Mesenteric fat pad (tissue), 1 donor: ENCODE measurements at places on chromosomes 11 and 22. TPM values are rescaled to one million over a fixed set of nuclear protein-coding genes. Genes with fewer than 3 reads are reported as not detected.

The NAV2 gene
- total RNA-seq = 13.7 TPM

DNA sequence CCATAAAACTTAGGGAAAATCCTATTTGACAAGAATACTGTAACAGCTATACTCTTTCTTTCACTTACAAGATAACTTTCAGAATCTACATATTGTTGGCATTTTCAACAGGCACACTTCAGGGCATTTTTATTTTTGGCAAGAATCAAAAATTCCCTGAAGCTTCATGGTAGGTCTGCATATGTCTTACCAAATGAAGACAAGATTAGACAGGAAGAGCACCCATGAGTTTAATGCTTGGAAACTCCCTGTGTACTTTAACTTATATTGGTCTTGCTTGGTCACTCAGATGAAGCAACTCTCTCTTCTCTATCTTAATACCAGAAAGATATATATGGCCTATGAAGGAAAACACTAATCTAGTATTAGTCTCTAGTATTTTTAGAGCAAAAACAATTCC, 137.7 kb downstream of the ATG16L2 start:
- DNase-seq = no peak

- DNase-seq = no peak
Measured at GRCh38 chr22:35684270-35684700, 33.4 kb upstream of the APOL5 start.

DNA sequence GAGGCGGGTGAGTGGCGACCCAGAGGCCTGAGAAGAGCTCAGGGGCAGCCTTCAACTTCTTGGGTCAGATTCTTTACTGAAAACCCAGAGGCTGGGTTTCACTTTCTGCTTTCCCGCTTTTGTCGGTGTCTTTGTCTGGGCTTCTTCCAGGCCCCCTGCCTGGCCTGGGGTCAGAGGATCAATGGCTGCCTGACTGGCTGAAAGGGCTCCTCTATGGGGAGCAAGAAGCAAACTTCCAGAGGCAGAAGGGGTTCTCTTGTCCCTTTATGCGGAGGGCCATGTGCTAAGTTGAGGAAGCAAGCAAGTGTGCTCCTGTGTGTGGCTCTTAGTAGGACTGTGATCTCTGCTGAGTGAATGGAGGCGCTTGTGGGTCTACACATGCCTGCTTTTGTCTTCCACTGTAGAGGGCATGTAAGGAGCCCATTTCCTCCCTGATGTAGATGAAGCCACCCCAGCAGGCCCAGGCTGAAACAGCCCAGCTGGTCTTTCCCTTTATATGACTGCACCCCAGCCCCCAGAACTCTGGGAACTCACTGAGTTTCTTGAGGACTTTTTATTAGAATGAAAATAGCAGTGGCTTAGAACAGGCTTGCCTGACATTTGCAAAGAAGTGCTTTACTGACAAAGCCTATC, 1.0 kb upstream of the PKNOX2 start:
- peak; percentile 72 for DNase-seq

The POLR2L gene
- 203 TPM for total RNA-seq

The NPAS4 gene
- not detected for total RNA-seq
